Common myeloid progenitor, CD34-positive (primary cell): ENCODE measurements at places on chromosomes 13 and 19.

DNA sequence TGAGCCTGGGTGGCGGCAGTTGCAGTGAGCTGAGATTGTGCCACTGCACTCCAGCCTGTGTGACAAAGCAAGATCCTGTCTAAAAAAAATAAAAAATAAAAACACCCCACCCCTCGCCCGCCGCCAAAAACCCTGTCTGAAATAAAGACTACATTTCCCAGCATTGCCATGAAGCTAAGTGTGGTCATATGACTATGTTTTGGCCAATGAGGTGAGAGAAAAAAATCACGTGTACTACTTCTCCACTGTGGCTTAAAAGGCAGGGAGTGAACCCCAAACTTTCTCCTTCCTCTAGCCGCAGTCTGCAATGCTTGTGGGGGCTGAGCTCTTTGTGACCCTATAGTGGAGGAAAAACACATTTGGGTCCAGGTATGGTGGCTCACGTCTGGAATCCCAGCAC lies 54.9 kb downstream of the COLGALT1 start:
- DNase-seq, result peak; percentile 72

DNA sequence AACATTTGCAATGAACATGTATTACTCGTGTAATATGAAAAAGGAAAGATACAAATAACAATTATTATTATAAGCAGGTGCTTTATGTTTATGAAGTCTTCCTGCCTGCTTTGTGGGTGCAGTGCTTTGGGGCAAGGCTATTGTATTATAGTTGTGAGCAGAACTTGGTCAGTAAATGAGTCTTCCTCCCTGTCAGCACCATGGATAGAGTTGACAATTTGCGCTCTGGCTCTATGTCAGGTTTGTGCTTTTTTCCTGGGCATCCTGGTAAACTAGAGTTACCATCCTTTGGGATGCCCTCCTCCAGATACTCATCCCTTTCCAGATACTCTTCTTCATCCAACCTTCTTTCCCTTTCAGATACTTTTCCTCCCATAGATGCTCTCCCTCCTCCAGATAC lies 19.6 kb downstream of the ERICH6B start:
- DNase-seq, result no peak

GRCh38 chr19:54875506-54875905 lies 1.5 kb downstream of the FCAR start:
- DNase-seq, result peak; percentile 84

DNA sequence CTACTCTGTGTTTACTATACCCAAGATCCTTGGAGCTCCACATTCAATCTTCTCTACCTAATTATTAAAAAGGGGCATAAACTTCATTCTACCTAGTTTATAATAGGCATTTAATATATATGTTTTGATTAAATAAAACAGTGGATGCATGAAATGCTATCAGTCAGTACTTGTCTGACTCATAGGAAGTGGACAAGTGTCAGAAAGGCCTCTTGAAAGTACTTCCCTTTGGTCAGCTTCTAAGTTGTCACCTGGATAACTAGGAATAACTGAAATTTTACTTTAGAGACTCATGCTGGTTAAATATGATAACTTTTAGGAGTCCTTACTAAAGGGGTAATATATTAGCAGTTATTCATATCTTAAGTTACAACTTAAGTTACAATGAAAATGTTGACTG lies 329.8 kb downstream of the KLF5 start:
- no peak for DNase-seq

DNA sequence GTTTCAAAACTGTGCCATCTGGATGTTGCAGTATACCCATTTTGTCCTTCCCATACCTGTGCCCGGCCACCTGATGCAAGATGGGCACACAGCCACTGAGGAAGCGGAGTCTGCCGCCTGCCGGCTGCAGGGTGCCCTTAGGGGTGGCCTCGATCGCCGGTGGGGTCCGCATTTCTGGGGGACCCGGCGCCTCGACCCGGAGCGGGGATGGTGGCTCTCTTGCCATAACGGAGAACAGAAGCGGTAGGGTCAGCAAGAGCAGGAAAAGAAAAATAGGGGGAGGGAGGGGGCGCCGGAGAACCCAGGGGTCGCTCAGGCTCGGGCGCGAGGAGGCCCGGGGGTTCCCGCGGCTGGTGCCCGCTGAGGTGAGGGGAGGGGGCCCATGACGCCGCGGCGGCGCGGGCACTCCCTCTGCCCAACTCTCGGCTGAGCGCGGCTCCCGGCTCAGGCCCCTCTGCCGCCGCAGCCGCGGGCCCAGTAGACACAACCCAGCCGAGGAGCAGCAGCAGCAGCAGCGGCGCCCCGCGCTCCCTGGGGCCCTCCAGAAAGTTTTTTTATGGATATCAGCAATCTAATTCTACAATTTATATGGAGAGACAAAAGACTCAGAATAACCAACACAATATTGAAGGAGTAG lies 13.8 kb upstream of the CYP4F2 start:
- DNase-seq, result peak; percentile 61

- DNase-seq, result no peak
Observed at GRCh38 chr13:94609196-94609595, 7.5 kb downstream of the GPR180 start.

GRCh38 chr19:46746281-46747057 lies at the start of gene STRN4:
Gene STRN4, minus strand, starts transcription at chr19:46746450. Its CDS starts 20 bp downstream, at chr19:46746430.
- peak; percentile 62 for DNase-seq

- DNase-seq, result no peak
Observed at GRCh38 chr19:55087542-55087901, 11.9 kb downstream of the EPS8L1 start.

GRCh38 chr19:29787281-29787680 lies 24.5 kb upstream of the CCNE1 start:
- DNase-seq, result no peak

DNA sequence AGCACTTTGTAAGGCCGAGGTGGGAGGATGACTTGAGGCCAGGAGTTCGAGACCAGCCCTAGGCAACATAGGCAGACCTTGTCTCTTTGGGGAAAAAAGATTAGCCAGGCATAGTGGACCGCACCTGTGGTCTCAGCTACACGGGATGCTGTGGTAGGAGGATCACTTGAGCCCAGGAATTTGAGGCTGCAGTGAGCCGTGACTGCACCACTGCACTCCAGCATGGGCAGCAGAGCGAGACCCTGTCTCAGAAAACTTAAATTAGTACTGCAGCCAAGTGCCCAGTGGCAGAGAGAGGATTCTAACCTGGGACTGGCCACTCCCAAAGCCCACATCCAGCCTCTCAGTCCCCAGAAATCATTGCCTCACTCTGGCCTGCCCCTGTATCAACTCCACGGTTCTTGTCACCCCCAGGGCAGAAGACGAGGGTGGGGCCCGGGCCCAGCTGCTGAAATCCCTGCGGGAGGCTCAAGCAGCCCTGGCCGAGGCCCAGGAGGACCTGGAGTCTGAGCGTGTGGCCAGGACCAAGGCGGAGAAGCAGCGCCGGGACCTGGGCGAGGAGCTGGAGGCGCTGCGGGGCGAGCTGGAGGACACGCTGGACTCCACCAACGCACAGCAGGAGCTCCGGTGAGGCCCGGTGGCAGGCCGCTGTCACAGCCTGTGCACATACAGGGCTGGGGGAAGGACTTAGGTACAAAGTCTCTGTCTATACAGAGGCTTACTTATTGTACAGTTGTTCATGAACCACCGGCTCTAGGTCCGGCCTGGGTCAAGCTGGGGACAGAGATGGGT lies 53.4 kb downstream of the KCNC3 start:
- DNase-seq, result no peak

DNA sequence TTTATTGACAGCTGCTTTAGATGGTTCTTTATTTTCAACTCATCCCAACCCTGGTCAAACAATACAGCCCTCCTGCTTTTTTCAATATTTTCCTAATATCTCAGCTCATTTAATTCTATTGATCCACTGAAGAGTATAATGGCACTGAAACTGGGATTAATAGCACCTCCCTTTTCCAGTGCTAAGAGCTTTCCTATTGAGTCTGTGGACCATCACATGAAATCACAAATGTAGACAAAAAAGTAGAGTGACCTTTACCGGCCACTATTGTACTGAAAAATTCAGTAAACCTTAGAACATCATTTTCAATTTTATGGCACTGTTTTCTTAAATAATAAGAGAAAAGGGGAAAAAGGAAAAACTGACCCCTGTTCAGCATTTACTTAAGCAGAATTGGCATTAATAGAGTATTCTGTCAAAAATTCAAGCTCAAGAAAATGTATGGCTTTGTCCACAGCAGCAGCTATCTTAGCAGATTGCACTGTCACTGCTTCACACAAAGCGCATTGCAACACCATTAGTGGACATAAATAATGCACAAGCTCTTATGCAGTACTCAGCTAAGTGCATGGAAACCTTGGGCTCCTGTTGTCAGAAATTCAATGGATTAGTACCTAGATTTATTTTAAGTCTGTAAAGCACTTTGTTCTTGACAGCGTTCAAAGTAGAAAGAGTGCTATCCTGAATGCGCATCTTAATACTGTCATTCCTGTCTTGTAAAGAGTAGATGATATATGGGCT lies 851.0 kb upstream of the KLHL1 start:
- no peak for DNase-seq

- no peak for DNase-seq
Observed at GRCh38 chr19:42113641-42114348, 18.5 kb downstream of the POU2F2 start.

DNA sequence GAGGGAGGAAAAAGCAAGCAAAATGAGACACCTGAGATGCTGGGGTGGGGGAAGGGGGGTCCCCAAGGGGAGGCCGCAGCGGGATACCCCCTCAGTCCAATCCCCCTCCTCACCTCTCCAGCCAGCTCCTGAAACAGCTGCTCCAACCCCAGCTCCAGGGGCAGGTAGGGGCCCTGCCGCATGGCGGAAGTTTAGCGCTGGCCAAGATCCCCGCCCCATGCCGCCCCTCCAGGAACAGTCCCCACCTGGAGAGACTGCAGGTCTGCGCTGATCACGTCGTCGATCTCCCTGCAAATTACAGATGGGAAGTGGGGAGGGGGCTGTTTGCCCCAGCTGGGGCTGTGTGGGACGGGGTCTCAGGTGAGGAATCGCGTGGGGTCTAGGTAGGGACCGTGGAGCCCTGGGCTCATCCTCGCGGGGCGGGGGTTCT lies 9.0 kb downstream of the CAPN12 start:
- no peak for DNase-seq

GRCh38 chr13:99279637-99280036 lies 21.5 kb upstream of the GPR18 start:
- no peak for DNase-seq

DNA sequence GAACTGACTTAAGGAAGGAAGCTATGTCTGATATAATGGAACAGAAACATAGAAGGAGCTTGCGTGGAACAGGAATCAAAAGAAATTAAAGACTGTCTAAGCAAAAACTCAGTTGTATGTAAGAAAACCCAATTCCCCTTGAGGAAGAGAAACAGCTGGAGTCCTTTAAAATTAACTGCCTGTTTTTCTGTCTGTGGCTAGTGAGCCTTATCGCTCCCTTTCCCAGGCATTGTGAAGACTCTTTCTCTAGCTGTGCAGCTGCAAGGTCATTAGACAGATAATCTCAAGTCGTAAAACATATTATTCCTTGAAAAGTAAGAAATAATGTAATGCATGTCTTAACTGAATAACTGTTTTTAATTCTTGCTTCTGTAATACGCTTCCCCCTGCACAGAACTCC lies 39.7 kb upstream of the IGSF23 start:
- no peak for DNase-seq
